ENCODE measurements at places on chromosomes 2 and 18. TPM values are rescaled to one million over a fixed set of nuclear protein-coding genes. Genes with fewer than 3 reads are reported as not detected.

GRCh38 chr18:50582500-50582899, 22.6 kb downstream of the MAPK4 start:
- no peak for DNase-seq
- no peaks in the 10 kb centered on the region for H3K36me3 ChIP-seq
- no peak overlapping the region for H3K4me3 ChIP-seq
- no peaks in the 10 kb centered on the region for H3K4me1 ChIP-seq
- peaks cover 3% of the 10 kb centered on the region for H3K27me3 ChIP-seq
- no peak overlapping the region for H3K27ac ChIP-seq

- H3K4me3 ChIP-seq, result no peak overlapping the region
- no peak overlapping the region for H3K27ac ChIP-seq
- DNase-seq, result no peak
These were observed 21.5 kb downstream of the KIAA2012 start for GRCh38 chr2:202094426-202094986.

DNA sequence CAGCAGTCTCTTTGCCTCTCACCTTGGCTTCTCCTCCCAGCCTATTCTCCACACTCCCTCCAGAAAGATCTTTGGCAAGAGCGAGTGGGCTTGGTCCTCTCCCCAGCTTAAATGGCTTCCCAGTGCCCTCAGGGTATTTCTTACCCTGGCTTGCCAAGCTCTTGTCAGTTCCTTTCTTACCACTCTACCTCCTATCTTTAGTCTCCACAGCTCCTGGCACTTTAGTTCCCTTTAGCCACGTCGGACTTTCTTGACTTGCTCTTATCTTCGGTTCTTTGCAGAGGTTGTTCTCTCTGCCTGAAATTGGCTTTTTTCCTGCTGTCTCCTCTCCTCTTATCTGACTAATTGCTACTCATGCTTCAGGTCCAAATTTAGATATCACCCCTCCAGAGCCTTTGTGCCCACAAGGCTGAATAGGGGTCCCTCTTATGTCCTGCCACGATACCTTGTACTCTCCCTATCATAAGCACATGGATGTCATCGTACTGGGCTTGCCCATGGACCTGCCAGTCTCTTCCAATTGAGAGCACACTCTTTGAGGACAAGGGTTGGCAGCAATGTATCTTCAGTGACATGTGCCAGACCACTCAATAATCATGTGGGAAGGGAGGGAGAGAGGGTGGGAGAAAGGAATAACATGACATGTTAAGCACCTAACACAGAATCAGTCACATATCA, 131.7 kb upstream of the CTAGE1 start:
- H3K4me3 ChIP-seq, result no peak overlapping the region
- H3K36me3 ChIP-seq, result no peaks in the 10 kb centered on the region
- H3K27ac ChIP-seq, result no peak overlapping the region
- peaks cover 2% of the 10 kb centered on the region for H3K27me3 ChIP-seq
- DNase-seq, result no peak
- no peaks in the 10 kb centered on the region for H3K4me1 ChIP-seq

CERKL gene
- total RNA-seq, result not detected

ACVR1C gene
- total RNA-seq, result 2.2 TPM

Measured in activated CD4-positive, alpha-beta T cell treated with anti-CD3 and anti-CD28 coated beads, Interleukin-2, amount 10 ng/mL, durations not matched to agents 7 days and 5 days (primary cell).